ENCODE measurements at places on chromosomes 11 and 22.

- DNase-seq, result no peak
Measured at GRCh38 chr22:24497841-24498258, 2.7 kb downstream of the UPB1 start.

GRCh38 chr11:78977009-78977408, 402.3 kb upstream of the NARS2 start:
- DNase-seq, result no peak

- no peak for DNase-seq
Measured at GRCh38 chr22:44685384-44686056, 16.5 kb upstream of the PRR5 start.

- DNase-seq, result no peak
Measured at GRCh38 chr11:125926682-125927081, 19.2 kb upstream of the VSIG10L2 start.

- no peak for DNase-seq
Measured at GRCh38 chr22:42931421-42932196, 74.5 kb upstream of the ARFGAP3 start.

- DNase-seq, result no peak
Measured at GRCh38 chr11:68166969-68167368, 45.8 kb upstream of the CHKA start.

DNA sequence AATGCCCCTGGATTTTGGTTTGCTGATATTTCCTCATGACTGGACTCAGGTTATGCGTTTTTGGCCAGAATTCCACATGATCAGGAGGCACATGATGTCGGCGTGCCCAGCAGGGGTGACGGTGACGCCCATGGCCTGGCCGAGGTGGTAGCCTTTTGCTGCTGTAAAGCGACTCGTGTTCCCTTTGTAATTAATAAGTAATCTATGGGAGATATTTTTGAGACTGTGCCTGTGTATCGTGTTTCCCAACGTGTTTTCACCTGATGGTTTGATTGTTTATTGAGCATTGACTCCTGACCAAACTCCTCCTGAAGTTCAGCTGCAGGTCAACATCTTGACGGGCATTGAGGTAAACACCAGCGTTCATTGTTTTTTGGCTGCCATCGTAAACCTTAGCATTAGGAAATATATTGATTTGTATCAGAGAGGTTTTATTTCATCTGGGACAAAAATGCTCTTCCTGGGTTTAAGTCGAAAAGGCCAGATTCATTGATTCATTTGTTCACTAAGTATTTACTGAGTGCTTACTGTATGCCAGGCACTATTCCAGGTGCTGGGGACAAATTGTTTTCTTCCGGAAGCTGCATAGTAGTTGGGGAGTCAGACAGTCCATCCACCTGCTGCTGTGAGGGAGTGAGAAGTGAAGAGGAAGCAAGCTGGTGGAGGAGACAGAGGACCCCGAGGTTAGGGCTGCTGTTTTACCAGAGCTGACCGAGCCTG, 23.6 kb downstream of the DCPS start:
- DNase-seq, result no peak

DNA sequence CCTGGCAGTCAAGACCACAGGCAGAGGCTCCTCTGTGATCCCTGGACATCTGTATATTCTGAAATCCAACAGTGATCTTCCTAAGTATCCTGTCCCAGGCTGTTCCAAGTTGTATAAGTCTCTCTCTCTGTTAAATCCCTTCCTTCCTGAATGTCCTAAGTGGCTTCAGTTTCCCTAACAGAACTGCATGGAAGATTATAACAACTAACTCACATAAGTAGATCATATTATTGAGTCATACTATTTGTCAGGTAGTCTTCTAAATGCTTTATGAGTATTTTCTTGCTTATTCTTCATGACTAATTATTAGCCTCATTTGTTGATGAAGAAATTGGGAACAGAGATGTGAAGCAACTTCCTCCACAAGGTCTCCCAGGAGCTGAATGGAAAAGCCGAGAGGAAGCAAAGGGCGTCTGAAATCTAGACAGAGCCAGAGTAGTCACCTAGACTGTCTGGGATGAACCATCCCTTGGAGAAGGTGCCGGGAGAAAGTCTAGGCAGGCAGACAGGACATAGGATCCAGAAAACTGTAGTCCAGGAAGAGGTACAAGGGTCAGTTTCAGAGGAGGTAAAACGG, 93.2 kb upstream of the FAT3 start:
- DNase-seq, result no peak

All from anterior cingulate cortex (tissue), 58 donors.